ENCODE measurements at places on chromosomes 11 and 22. TPM values are rescaled to one million over a fixed set of nuclear protein-coding genes. Genes with fewer than 3 reads are reported as not detected.

RPS19BP1 gene
- total RNA-seq: 208 TPM

MRE11 gene
- total RNA-seq: 25.2 TPM

- DNase-seq: no peak
These were observed 16.4 kb downstream of the KIAA0930 start for GRCh38 chr22:45224331-45224730.

GRCh38 chr11:35040221-35040942 is 98.6 kb upstream of the CD44 start:
- DNase-seq: peak; percentile 94

GRCh38 chr11:2202900-2203439 is 31.4 kb upstream of the TH start:
- no peak for DNase-seq

- DNase-seq: peak; percentile 45
These were observed 112.1 kb upstream of the DRD2 start for GRCh38 chr11:113587308-113587739.

DNA sequence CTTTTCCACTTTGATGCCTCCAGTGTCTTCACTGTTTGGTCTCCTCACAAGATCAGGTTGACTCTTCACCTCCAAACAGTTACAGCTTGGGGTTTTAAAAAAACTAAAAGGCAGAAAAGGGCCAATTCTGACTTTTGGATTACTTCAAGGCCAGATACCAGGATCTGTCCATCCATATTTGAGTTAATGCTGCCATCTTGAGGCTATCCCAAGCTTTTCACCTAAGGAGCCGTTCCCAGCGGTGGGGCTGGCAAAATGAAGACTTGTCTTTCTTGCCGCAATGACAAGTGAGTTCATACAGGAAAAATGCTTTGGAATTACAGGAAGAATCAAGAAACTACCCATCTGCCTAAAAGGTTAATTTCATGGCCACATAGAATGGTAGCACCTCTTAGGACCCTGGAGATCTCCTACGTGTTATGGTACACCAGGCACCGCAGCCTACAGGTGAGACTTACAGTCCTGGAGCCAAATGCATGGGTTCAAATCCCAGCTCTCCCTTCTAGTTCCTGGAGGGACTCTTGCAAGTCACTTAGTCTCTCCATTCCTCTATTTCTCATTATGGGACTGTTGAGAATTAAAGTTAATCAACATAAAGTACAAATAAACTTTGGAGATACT is 6.0 kb upstream of the OR5B21 start:
- peak; percentile 59 for DNase-seq

GRCh38 chr22:35656284-35656752 is 8.1 kb downstream of the APOL6 start:
- no peak for DNase-seq

All from Daoy (cell line).